H4 (cell line): ENCODE measurements at places on chromosomes 7 and 10. TPM values are rescaled to one million over a fixed set of nuclear protein-coding genes. Genes with fewer than 3 reads are reported as not detected.

GRCh38 chr7:76424413-76425111 is at the start of gene ZP3:
TSS of gene ZP3 (plus strand) at chr7:76424950. CDS start at chr7:76424965, 15 bp downstream.
- DNase-seq = no peak

Gene UBTD1
- total RNA-seq = 9.6 and 10.6 TPM in 2 replicates

GRCh38 chr7:157494506-157495176 is 157.8 kb downstream of the DNAJB6 start:
- no peak for DNase-seq

Gene CRTAC1
- 0.17 TPM in 1 of 2 replicates, not detected in the other for total RNA-seq

DNA sequence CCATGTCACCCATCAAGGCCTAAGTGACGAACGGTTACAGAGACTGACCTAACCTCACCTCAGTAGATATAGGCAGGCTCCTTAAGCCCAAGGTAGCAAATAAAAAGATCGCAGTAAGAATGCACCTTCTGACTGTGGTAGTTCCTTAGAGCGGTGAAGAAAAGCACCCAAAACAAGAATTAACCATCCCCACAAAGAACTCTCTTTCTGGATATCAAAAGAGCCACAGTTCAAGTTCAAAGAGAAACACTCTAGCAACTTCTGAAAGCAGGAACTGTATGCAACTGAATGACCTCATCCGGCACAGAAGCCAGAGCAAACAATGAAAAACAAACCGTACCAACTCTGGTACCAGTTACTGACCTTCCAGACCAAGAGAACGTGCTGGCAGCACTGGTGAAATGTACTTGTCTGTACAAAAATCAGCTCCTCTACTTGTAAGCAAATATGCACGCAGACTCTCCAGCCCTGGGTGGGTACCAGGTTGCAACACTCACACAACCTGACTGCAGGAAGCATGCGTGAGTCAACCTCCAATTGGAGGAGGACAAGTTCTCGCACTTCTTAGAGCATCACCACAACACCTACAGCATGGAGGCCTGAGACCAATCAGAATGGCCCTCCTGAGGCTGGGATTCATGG is 202.7 kb downstream of the FAM107B start:
- peak; percentile 29 for DNase-seq

- no peak for DNase-seq
These were observed 139.3 kb upstream of the TCF7L2 start for GRCh38 chr10:112810711-112811151.

Gene SPDYE2B
- total RNA-seq = not detected in 2 replicates

GRCh38 chr10:30534465-30535144 is 94.9 kb downstream of the LYZL2 start:
- peak; percentile 47 for DNase-seq

GRCh38 chr10:47300429-47300931 is 483 bp downstream of the GDF10 start:
- DNase-seq = no peak

Gene EFCAB10
- total RNA-seq = not detected in 2 replicates

DNA sequence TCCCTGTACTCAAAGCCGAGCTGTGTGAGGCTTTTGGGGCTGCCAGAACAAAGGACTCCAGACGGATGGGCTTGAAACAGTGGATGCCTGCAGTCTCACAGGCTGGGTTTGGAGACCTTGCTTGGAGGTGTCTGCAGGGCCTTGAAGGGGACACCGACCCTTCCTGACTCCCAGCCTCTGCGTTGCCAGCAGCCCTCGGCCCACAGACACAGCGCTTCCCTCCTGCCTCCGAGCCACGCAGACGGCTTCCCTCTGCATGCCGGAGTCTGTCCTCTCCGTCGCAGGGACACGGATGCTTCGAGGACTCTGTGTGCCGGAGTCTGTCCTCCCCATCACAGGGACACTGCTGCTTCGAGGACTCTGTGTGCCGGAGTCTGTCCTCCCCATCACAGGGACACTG is 524.7 kb downstream of the DNAJB6 start:
- DNase-seq = no peak

Gene ITIH5
- total RNA-seq = 0.10 and 0.29 TPM in 2 replicates

Gene HSPA12A
- total RNA-seq = 5.4 and 5.5 TPM in 2 replicates

Gene NEUROD6
- not detected in 2 replicates for total RNA-seq

- no peak for DNase-seq
These were observed 108.6 kb upstream of the ARID5B start for GRCh38 chr10:61792921-61793320.

Gene ZNF282
- 7.4 and 17.7 TPM in 2 replicates for total RNA-seq

Gene DIP2C
- 2.2 and 2.3 TPM in 2 replicates for total RNA-seq

Gene ADAM22
- 9.1 and 15.0 TPM in 2 replicates for total RNA-seq

Gene TFR2
- 0.25 TPM in 1 of 2 replicates, not detected in the other for total RNA-seq

Gene WIPF3
- not detected in 2 replicates for total RNA-seq

DNA sequence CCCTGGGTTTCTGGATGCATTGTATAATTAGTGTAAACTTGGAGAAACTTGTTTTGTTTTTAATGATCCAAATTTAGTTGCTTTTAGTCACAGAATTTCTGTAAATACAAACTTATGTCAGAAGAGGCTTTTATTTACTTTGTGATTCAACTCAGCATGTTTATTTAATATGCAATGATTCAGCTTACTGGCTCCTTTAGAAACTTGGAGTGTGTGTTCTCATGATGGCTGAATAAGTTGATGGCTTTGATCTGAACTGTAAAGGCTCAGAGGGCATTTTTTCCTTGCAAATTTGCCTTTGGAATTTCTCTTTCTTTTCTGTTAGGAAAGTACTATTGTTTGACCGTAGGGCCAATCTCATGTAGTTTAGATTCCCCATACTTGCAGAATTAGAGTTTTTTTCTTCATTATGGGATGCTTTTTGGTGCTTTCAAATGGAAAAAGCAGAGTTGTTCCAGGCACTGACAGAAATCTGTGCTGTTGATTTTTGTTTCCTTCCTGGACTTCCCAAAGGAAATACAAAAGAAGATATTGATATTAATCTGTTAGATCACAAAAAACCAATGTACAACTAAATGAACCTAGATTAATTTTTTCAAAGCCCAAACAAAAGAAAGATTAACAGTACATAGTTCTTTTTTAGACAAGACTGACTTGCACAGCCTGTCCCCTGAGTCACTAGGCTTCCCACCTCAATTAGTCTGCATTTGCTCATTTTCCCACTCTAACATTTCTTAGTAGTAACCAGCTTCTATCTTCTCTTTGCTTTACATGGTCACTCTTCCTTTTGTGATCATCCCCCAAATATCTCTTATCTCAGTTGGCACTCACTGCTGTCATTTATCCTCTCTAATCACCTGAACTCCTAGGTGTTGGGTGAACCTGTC is 96.8 kb upstream of the AGR3 start:
- peak; percentile 96 for DNase-seq

Gene CXCL12
- 0.06 and 0.77 TPM in 2 replicates for total RNA-seq

DNA sequence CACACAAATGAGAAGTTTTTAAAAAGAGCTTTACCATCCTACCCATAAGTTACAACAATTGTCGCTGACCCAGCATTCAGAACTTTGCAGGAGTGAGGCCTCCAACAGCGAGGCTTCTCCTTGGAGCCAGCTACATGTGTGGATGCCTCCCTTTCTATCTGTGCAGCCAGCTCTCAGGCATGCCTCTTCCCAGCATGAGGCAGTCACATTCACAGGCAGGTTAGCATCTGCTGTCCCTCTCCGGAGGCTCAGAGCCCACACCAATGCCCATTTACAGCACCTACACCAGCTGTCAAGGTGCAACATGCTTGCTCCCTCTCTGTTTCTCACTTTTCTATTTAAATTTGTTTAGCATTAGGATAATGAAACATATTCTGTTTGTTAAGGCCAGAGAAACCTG is 278.7 kb upstream of the PODXL start:
- no peak for DNase-seq

Gene FKBP6
- total RNA-seq = not detected in 2 replicates

DNA sequence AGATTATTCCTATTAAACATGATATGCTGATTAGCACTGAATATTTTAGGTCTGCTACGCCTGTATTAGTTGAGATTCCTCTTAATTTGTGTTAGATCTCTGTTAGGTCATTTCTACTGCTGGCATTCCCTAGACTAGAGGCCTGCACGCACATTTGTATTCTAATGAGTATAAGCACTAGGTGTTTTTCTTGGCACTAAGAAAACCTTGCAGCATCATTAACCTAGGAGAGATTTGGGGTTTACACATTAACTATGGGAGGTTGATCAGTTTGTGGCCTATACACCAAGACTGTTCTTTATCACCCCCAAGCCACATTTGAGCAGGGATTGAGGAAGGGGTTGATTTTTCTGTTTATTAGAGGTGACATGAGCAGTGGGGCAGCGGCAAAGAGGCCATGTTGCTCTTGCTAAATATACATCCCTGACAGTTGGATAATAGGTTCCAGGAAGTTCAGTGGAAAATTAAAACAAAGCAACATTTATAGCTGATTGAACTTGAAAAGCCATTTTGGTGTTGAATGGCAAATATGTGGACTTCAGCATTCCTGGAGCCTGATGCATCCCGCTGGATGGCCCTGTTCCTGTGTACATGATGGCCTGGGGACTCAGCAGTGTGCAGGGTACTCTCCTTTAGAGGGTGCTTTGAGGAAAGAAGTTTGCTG is 65.2 kb downstream of the GBF1 start:
- DNase-seq = no peak

Gene KLF14
- 0.64 TPM in 1 of 2 replicates, not detected in the other for total RNA-seq

Gene DENND10
- 59.5 and 62.2 TPM in 2 replicates for total RNA-seq

Gene AGAP5
- 1.7 and 24.6 TPM in 2 replicates for total RNA-seq

DNA sequence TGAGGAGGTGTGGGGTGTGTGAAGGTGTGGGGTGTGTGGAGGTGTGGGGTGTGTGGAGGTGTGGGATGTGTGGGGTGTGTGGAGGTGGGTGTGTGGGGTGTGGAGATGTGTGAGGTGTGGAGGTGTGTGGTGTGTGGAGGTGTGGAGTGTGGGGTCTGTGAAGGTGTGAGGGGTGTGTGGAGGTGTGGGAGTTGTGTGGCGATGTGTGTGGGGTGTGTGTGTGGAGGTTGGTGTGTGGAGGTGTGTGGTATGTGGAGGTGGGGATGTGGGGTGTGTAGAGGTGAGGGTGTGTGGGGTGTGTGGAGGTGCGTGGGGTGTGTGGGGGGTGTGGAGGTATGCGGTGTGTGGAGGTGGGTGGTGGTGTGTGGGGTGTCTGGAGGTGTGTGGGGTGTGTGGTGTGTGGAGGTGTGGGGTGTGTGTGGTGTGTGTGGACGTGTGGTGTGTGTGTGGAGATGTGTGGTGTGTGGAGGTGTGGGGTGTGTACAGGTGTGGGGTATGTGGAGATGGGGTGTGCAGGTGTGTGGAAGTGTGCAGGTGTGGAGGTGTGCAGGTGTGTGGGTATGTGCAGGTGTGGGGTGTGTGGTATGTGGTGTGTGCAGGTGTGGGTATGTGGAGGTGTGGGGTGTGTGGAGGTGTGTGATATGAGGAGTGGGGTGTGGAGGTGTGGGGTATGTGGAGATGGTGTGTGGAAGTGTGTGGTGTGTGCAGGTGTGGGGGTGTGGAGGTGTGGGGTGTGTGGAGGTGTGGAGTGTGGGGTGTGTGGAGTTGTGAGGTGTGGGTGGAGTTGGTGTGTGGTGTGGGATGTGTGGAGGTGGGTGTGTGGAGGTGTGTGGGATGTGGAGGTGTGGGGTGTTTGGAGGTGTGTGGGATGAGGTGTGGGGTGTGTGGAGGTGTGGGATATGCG is 34.5 kb downstream of the SPDYE17 start:
- peak; percentile 27 for DNase-seq

GRCh38 chr10:25288181-25288580 is 113.4 kb downstream of the GPR158 start:
- DNase-seq = no peak

- no peak for DNase-seq
These were observed 540.3 kb downstream of the INHBA start for GRCh38 chr7:41162612-41163011.

DNA sequence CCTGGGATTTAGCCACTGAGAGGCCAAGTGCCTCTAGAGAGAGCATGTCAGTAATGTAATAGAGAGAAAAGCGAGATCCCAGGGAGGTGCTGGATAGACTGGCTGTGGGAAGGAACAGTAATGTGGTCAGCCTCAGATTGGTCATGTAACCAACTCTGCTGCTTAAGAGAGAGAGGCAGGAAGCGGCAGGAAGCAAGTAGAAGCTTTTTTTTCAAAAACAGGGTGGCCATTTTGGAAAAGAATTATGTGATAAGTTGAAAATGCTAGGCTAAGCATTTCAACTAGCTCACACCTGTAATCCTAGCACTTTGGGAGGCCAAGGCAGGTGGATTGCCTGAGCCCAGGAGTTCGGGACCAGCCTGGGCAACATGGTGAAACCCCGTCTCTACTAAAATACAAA is 3.7 kb upstream of the PCOLCE start:
- no peak for DNase-seq

GRCh38 chr10:1465993-1466764 is 271.1 kb downstream of the ADARB2 start:
- no peak for DNase-seq

GRCh38 chr10:33136781-33137180 is 178.8 kb upstream of the ITGB1 start:
- DNase-seq = no peak

Gene TMEM184A
- total RNA-seq = 2.3 and 4.4 TPM in 2 replicates

Gene NAT16
- total RNA-seq = not detected in 2 replicates

GRCh38 chr10:74542077-74542476 is 284.3 kb upstream of the KAT6B start:
- DNase-seq = peak; percentile 5

Gene TEX47
- not detected in 2 replicates for total RNA-seq

GRCh38 chr7:142855756-142856564 is 1.1 kb downstream of the EPHB6 start:
- DNase-seq = no peak

Gene SAMD9L
- 19.3 and 21.2 TPM in 2 replicates for total RNA-seq

DNA sequence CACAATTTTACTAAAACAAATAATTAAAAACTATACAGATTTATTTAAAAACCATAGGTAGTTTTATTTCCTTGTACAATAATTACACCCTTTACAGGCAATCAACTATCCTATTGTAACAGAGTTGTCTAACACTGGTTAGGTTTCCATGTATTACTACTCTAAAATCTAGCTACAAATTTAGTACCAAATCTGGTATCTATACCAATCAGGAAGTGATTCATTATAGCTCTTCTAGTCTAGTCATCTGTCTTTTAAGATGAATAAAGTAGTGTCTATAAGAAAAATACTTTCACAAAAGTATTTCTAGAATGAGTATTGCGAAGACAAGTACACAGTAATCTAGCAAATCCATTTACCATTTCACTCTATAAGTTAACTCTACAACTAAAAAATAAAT is 16.9 kb downstream of the ZNF800 start:
- no peak for DNase-seq

- no peak for DNase-seq
These were observed 17.1 kb upstream of the TSPAN15 start for GRCh38 chr10:69434169-69434568.

GRCh38 chr10:75865413-75866299 is 434.2 kb downstream of the LRMDA start:
- DNase-seq = no peak

- no peak for DNase-seq
These were observed 336.9 kb upstream of the C7orf33 start for GRCh38 chr7:148253629-148254028.

DNA sequence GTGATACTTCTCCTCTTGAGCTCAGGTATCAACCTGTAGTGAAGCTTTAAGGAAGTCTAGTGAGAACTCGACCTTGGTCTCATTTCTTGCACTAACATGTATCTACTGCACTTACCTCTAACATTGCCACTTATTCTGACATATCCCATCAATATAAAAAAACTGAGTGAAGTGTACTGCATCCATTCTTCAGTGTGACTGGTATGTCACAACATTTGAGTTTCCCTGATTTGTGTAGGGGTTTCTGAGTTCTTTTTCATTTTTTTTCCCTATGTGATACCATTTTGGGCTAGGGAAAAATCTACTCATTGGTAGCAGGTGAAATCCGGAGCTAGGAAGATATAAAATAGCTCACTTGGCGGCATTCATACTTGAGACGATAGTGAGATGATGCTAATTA is 274.3 kb downstream of the PRKG1 start:
- DNase-seq = no peak
